ENCODE measurements at places on chromosomes 16 and 17.

DNA sequence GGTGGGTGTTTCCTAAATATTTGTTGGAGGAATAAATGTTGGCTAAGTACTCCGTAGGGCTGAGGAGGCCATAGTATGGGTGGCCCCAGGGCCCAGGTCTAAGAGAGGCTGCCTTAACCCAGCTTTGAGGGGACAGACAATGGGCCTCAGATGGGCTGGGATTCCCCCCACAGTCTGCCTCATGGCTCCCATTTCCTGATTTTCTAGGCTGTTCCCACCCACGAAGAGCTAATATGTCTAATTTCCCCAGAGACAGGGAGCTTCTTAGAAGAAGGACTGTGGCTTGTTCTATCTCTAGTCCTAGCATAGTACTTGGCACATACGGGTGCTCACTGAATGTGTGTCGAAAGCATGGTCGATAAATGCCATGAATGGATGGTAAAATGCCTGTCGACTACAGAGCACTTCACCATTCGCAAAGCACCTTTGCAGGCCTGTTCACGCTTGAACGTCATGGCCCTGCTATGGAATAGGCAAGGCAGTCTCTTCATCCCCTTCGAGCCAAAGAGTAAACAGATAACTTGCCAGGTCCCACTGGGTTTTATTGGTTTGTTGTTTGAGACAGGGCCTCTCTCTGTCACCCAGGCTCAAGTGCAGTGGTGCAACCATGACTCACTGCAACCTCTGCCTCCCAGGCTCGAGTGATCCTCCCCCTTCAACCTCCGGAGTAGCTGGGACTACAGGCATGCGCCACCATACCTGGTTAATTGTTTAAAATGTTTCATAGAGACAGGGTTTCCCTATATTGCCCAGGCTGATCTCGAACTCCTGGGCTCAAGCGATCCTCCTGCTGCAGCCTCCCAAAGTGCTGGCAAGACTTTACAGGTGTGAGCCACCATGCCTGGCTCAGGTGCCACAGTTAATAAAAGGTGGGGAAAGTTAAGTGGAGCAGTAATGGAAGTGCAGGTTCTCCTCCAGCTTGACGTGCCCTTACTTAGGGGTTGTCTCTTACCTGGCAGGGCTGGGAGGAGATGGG is 9.7 kb downstream of the CHAD start:
- no peak for DNase-seq

GRCh38 chr17:56298846-56299245 is 145.6 kb downstream of the ANKFN1 start:
- no peak for DNase-seq

DNA sequence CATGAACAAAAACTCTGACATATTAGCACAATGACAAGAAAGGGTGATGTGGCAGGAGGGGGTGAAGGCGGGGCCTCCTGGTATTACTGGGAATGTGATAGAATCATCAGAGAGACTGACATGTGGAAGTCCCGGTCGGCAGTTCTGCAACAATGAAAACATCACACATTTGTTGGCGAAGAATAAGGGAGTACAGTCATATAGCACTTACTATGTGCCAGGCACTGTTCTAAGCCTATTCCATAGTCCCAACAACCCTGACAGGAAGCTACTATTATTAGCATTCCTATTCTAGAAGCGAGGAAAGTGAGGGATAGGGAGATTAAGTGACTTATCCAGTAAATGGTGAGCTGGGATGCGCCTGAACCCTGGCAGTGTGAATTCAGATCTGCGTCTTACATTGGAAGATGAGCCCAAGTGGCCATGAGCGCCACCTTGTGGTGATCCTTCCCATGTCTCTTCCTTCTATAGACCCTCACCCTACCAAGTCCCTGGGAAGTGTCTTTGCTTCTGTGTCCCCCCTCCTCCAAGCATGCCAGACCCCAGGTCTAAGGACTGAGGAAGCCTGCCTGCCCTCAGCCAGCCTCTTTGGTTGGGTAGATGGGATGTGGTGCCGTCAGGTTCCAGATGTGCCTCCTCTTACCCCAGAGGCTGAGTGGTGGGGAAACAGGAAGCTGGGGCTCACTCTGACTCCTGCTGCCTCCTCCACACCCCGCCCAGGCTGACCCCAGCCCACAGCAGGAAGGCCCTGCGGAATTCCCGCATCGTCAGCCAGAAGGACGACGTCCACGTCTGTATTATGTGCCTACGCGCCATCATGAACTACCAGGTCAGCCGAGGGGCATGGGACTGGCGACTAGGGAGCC is 14.0 kb downstream of the FMNL1 start:
- DNase-seq = peak; percentile 65

- no peak for DNase-seq
These were observed 2.3 kb downstream of the SLC43A2 start for GRCh38 chr17:1626333-1626732.

DNA sequence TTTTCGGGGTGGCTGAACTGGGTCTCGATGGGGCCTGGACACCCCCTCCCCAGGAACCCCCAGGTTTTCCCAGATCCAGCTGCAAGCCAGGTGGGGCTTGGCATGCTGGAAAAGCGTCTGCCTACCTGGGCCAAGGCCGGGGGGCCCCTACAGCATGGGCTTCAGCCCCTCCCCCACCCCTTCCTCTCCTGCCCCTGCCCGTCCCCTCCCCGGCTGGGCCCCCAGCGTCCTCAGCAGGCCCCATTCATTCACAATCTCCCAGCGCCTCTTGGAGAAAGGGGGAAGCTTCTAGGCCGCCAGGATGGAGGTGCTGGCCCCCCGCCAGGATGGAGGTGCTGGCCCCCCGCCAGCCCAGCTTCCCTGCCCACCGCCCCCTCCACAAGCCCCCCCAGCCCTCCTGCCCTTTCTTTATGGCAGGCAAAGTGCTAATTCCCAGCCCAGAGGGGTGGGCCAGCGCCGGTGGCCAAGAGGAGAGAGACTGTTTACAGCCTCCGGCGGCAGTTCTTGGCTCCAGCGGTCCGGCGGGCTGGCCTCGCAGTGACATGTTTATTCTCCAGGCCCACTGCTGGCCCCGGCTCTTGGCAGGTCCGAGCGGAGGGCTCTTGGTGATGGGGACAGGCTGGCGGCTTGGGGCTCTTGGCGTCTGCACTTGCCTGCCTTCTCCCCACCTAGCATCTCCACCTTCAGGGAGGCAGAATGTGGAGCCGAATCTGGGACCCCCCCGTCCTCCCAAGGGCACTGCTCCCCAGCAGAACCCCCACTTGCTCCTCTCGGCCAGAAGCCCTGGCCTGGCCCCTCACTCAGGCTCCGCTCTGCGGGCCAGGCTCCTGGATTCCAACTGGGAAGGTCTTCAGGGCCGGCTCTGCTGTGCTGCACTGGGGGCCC is 94.4 kb upstream of the CIBAR2 start:
- peak; percentile 69 for DNase-seq

DNA sequence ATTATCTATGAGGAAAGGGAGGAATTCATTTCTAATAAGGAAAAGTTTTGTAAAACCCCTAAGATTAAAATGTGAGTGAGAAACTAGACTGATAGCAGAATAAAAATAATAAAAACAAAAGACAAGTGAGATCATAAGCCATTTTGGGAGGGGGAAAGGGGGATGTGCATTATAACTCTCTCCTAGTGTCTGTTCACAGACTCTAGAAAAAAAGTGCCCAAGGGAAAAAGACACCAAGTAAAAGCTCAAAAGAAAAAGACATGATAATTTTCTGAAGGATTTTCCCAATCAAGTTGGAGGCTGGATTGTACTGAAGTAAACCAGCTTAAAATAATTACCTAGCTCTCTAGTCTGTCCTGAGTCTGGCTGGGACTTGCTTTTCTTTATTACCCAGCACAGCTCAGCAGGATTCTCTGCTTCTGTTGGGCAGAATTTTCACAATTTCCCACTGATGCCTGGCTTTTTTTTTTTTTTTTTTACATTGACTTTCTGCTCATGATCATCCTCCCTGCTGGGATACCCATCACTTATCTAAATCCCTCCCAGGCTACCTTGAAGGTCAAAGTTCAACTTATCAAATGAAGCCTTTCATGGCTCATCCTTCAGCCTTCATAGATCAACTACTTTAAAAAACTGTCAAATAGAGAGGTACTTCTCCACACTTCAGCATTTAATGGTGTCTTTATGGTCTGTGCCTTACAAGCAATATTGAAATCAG is 124.2 kb upstream of the KCNJ16 start:
- no peak for DNase-seq

GRCh38 chr17:58703137-58703915 is 10.9 kb downstream of the RAD51C start:
- DNase-seq = no peak

GRCh38 chr17:41957031-41957868 is 9.3 kb upstream of the CNP start:
- DNase-seq = no peak

- no peak for DNase-seq
These were observed 37.8 kb downstream of the CDR2 start for GRCh38 chr16:22336581-22336980.

GRCh38 chr16:85943711-85944110 is 44.7 kb downstream of the IRF8 start:
- DNase-seq = no peak

- DNase-seq = no peak
These were observed 13.1 kb upstream of the ITGAL start for GRCh38 chr16:30459456-30459855.

- DNase-seq = no peak
These were observed 31.7 kb downstream of the TOM1L2 start for GRCh38 chr17:17940441-17940911.

- DNase-seq = peak; percentile 6
These were observed 69.7 kb upstream of the DNAJA2 start for GRCh38 chr16:47043200-47043599.

GRCh38 chr17:56297184-56297583 is 143.9 kb downstream of the ANKFN1 start:
- no peak for DNase-seq

DNA sequence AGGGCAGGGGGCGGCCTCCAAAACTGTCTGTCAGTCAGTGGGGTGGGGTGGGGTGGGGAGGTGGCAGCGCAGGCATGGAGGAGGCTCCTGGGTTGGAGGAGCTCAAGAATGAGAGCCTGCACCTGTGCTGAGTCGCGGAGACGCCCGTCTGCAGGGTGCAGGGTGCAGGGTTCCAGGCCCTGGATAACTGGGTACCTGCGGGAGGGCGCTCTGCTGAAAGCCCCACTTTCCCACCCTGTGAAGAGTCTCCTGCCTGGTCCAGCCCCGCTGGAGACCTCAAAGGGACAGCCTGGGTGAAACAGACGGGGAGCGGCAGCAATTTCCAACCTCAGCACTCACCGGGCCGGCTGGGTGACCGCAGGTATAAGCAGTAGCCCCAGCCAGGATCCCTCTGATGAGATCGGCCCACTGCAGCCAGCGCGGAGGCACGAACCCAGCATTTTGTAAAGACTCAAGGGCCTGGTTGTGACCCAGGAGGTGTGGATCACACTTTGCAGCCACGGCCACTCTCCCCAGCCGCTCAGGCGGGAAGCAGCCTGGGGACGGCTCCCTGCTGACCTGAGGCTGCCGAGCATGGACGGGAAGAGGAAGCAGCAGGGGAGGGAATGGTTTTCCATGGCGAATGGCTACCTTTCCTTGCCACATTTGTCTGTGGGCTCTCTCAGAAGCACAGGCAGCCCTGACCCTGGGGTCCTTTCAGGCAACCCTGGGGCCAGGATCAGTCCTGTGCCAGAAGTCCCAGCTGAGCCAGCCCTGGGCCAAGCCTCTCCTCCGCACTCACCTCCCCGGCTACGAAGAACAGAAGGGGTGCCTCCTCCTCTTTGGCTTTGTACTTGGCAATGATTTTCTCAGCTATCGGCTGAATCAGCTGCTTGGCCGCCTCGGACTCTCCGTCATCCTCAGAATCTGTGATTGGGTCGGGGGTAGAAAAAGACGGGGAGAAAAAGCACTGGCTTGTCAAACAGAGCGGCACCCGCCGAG is 21.0 kb downstream of the MRM3 start:
- no peak for DNase-seq

- DNase-seq = peak; percentile 88
These were observed 24.4 kb downstream of the SRL start for GRCh38 chr16:4217204-4218131.

GRCh38 chr17:69959283-69959682 is 115.7 kb upstream of the KCNJ16 start:
- no peak for DNase-seq

DNA sequence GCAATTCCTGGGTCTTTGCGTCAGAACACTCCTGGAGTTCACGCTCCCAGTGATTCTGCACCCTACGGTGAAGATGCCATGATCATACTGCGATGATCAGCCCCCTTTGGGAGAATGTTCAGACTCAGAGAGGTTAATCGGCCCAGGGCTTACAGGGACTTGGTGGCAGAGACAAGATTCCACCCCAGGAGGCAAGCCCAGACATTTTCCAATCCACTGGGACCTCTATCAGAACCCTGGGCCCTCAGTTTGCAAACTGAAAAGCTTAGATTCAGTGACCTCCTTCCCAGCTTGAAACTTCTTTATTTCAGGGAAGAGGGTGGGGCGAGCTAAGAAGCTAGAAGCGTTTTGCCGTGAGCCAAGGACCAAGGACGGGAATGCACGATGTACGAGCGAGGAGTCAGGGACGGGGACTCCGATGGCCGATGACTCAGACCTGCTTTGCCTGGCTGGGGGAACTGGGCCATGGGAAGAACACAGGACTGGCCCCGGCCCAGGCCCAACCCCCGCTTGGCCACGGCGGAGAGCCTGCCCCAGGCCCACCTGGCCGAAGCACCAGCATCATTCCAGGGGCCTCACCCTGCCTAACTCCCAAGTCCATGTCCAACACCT is 34.7 kb downstream of the SOCS3 start:
- peak; percentile 76 for DNase-seq

- no peak for DNase-seq
These were observed 12.5 kb downstream of the TLCD2 start for GRCh38 chr17:1697681-1698080.

DNA sequence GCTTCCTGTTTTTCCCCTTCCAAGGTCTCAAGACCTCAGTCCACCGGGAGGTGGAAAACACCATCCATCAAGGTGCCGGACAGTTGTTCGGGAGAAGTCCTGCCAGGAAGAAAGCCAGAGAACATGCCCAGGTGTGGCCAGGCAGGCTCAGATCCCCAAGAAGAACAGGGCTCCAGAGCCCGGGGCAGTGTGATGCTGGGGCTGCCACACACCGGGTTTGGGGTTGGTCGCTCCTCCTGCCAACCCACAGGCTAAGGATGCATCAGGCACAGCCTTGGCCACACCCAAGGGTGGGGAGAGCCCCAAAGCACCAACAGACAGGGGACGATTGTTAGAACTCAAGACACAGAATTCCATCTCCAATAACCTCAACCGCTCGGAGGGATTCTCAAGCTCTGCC is 19.7 kb downstream of the ZFHX3 start:
- DNase-seq = no peak

GRCh38 chr16:87288753-87289362 is 28.3 kb downstream of the C16orf95 start:
- peak; percentile 51 for DNase-seq

Data from hindlimb muscle (tissue), 1 donor.